ENCODE measurements at places on chromosomes 2 and 18. TPM values are rescaled to one million over a fixed set of nuclear protein-coding genes. Genes with fewer than 3 reads are reported as not detected.

- DNase-seq, result no peak
Measured at GRCh38 chr2:61882850-61883249, 5.6 kb downstream of the CCT4 start.

DNA sequence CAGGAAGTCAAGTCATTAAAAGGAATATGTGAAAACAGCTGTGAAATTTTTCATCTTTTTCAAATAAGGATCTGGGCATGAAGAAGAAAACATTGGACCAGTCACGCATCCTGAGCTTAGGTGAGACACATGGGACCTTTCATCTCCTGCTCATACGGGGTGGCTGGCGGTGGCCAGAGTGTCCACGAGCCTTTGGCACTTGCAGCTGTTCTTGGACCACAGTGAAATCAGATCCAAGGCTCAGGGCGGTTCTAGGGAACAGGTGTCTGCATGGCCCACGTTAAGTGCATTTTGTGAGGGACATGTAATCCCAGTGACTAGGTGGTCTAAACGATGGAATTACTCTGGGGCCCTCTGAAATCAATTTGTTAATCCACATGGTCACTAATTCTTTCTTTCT, 212.7 kb upstream of the COPS8 start:
- no peak for DNase-seq

SP140L gene
- total RNA-seq, result 43.7 TPM

DNA sequence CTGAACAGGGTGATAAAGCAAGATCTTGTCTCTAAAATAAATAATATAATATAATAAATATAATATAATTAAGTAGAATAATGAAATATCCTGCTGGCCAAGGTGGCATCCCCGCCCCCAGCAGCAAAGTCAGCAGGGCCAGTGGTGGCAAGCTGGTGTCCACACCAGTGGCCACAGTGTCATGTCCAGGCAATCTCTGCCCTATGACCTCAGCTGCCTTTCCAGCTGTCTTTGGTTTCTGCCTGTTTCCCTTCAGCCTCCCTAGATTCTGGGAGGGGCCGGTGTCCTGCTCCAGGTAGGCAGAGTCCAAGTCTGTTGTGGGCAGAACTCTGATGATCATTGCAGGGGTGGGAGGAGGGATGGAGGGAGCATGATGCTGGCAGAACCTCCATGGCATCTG, 16.2 kb upstream of the STEAP3 start:
- DNase-seq, result no peak

TAF1B gene
- 22.4 TPM for total RNA-seq

DNA sequence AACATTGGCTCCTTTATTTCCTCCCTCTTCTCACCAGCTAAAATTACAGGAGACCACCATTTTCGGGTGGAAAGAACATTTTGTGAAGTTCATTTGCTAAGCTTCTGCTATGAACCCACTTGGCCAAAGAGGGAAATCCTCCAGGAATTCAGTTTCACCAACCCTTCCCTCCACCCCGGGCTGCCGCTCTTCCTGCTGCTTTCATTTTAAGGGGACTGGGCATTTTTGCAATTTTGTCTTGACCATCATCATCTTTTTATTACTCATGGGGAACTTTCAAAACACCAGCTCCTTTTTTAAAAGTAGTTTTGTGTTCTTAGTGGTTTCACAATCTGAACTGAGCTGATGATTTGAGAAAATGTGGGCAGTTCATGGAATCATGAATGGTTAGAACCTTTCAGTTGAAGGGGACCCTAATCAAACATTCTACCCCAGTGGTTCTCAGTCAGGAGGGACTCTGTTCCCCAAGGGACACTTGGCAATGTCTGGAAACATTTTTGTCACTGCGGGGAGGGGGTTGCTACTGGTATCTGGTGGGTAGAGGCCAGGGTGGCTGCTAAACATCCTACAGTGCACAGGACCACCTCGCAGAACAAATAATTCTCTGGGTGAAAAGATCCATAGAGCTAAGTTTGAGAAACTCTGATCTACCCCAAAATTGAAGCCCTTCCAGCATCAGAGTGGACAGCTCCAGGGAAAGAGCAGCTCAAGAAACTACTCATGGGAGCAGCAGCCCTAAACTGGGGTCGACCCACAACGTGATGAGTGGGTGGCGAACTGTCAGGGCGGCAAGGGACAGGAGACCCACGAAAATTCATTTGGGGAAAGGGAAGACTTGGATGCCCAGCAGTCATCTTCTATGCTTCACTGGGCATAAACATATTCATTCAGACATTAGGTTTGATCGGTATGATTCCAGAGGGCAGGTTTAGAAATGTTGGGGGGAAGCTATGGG, 92.9 kb downstream of the ACKR3 start:
- no peak for DNase-seq

ARHGAP25 gene
- 59.3 TPM for total RNA-seq

RND3 gene
- not detected for total RNA-seq

- no peak for DNase-seq
Measured at GRCh38 chr18:34364699-34365098, 140.0 kb upstream of the NOL4 start.

GRCh38 chr18:49021076-49021432, 70.3 kb upstream of the SMAD7 start:
- DNase-seq, result no peak
